ENCODE measurements at places on chromosomes 12 and 14. TPM values are rescaled to one million over a fixed set of nuclear protein-coding genes. Genes with fewer than 3 reads are reported as not detected.

The CCDC38 gene
- total RNA-seq: not detected

The GAS2L3 gene
- 6.5 TPM for total RNA-seq

The GUCY2C gene
- total RNA-seq: not detected

The TRPV4 gene
- total RNA-seq: 0.19 TPM

The HCAR1 gene
- 0.27 TPM for total RNA-seq

The COCH gene
- 5.4 TPM for total RNA-seq

GRCh38 chr14:68970038-68970612 lies 9.0 kb downstream of the ACTN1 start:
- no peaks in the 10 kb centered on the region for H3K27me3 ChIP-seq
- H3K27ac ChIP-seq: peak overlapping the region; percentile 100
- H3K4me1 ChIP-seq: peaks cover 15% of the 10 kb centered on the region
- H3K4me3 ChIP-seq: no peak overlapping the region
- H3K36me3 ChIP-seq: no peaks in the 10 kb centered on the region

GRCh38 chr12:80763874-80764273 lies 47.2 kb downstream of the MYF5 start:
- no peaks in the 10 kb centered on the region for H3K27me3 ChIP-seq
- H3K36me3 ChIP-seq: no peaks in the 10 kb centered on the region
- ATAC-seq: no peak
- H3K4me3 ChIP-seq: no peak overlapping the region

- no peaks in the 10 kb centered on the region for H3K4me1 ChIP-seq
- no peak for ATAC-seq
- no peak overlapping the region for H3K27ac ChIP-seq
- H3K27me3 ChIP-seq: peaks cover 9% of the 10 kb centered on the region
Observed at GRCh38 chr14:77245820-77246219, 25.2 kb downstream of the NGB start.

DNA sequence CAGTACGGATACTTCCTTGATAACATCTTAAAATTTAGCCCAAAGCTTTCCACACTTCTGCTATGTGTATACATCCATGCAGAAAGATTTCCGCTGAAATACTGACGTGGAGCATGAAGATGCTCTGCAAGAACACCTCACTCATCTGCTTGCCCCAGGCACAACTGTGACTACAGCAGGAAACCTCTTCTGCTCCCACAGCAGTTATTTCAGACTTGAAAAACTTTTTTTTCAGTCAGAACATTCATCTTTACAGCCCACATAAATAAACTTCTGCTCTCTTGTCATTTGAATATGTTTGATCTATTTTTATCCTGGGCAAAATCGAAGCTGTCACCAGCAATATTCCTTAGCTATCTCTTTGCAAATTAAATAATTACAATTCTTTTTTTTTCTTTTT lies 6.8 kb upstream of the LRIG3 start:
- H3K36me3 ChIP-seq: no peaks in the 10 kb centered on the region
- H3K4me3 ChIP-seq: no peak overlapping the region
- H3K27me3 ChIP-seq: no peaks in the 10 kb centered on the region
- no peaks in the 10 kb centered on the region for H3K4me1 ChIP-seq

DNA sequence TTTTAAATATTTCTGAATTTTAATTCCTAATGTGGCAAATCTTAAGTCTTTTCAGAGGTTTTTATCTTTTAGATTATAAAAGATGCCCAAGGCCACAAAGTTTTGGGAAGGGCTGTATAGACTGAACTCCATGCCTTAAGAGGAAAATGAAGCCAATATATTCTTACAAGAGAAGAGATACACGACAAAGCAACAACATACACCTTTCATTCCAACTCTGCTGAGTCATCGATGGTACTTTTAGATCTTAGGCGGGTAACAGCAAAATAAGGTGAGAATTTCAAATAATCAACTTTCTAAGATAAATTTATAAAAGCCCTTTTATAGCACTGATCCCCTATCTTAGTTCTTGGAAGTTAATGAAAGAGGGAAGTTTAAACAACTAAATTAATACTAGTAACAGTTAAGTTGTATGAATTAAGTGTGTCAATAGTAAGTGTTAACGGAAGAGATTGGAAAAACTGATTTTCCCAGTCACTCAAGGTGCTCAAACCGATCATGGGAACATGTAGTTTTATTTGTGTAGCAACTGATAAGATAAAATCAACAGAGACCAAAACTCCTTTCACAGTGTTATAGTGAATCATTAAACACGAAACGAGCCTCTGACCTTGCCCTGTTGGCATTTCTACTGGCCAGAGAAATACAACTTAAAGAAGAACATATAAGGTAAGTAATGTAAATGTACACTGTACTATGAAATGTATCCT lies 18.8 kb upstream of the PIK3C2G start:
- H3K4me3 ChIP-seq: no peak overlapping the region
- no peaks in the 10 kb centered on the region for H3K27me3 ChIP-seq
- no peak overlapping the region for H3K27ac ChIP-seq
- no peaks in the 10 kb centered on the region for H3K36me3 ChIP-seq

DNA sequence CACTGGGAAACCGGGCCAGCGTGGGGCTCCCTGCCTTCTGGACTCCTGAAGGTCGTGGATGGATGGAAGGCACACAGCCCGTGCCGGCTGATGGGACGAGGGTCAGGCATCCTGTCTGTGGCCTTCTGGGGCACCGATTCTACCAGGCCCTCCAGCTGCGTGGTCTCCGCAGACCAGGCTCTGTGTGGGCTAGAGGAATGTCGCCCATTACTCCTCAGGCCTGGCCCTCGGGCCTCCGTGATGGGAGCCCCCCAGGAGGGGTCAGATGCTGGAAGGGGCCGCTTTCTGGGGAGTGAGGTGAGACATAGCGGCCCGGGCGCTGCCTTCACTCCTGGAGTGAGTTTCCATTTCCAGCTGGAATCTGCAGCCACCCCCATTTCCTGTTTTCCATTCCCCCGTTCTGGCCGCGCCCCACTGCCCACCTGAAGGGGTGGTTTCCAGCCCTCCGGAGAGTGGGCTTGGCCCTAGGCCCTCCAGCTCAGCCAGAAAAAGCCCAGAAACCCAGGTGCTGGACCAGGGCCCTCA lies 26.9 kb downstream of the HIP1R start:
- peaks cover 24% of the 10 kb centered on the region for H3K4me1 ChIP-seq
- no peak for ATAC-seq
- no peaks in the 10 kb centered on the region for H3K36me3 ChIP-seq
- no peak overlapping the region for H3K4me3 ChIP-seq
- H3K27ac ChIP-seq: no peak overlapping the region

DNA sequence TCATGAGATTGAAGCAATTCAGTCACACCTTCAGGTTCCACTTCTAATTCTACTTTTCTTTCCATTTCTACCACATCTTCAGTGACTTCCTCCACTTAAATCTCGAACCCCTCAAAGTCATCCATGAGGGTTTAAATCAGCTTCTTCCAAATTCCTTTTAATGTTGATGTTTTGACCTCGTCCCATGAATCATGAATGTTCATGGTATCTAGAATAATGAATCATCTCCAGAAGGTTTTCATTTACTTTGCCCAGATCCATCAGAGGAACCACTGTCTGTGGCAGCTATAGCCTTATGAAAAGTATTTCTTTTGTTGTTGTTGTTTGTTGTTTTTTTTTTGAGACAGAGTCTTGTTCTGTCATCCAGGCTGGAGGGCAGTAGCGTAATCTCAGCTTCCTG lies 7.6 kb downstream of the RXYLT1 start:
- H3K4me3 ChIP-seq: no peak overlapping the region
- H3K4me1 ChIP-seq: no peaks in the 10 kb centered on the region
- ATAC-seq: no peak
- H3K27me3 ChIP-seq: no peaks in the 10 kb centered on the region

DNA sequence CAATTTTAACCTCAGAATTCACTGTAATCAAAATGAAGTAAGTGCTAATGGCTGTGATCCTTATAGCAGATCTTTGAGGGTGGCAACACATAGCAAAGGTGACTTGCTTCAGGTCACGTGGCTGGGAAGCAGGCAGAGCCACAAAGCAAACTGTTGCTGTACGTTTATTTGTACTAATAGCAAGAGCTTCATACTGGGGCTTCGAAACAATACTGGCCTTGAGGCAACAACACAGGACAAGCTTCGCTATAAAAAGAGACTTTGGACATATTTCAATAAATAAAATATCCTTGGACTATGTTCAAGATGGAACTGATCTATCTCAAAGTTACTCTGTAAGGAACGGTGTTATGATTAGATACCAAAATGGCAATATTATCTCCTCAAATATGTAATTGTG lies 44.6 kb downstream of the MSRB3 start:
- H3K36me3 ChIP-seq: no peaks in the 10 kb centered on the region
- peaks cover 16% of the 10 kb centered on the region for H3K4me1 ChIP-seq
- H3K27me3 ChIP-seq: no peaks in the 10 kb centered on the region
- H3K27ac ChIP-seq: no peak overlapping the region

DNA sequence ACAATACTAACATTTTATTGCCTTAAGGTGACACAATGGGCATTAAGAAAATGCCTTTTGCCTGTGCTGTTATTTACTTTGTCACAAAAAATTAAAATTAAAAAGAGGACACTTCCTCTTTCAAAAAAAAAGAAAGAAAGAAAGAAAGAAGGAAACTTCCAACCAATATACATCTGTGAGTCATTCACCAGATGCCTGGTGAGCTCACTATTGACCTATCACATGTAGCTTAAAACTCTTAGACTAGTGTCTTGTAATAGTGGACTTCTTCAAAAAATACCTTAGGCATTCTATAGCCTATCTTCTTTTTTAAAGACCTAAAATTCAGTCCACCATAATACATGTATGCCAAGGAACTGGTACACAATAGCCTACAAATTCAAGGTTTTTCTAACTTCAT lies 4.9 kb upstream of the SOX5 start:
- H3K36me3 ChIP-seq: no peaks in the 10 kb centered on the region
- H3K27me3 ChIP-seq: peaks cover under 1% of the 10 kb centered on the region
- H3K27ac ChIP-seq: no peak overlapping the region
- H3K4me1 ChIP-seq: no peaks in the 10 kb centered on the region

- H3K4me3 ChIP-seq: no peak overlapping the region
- H3K4me1 ChIP-seq: no peaks in the 10 kb centered on the region
- ATAC-seq: no peak
- no peaks in the 10 kb centered on the region for H3K27me3 ChIP-seq
- no peaks in the 10 kb centered on the region for H3K36me3 ChIP-seq
Observed at GRCh38 chr12:38697289-38697688, 208.1 kb downstream of the CPNE8 start.

DNA sequence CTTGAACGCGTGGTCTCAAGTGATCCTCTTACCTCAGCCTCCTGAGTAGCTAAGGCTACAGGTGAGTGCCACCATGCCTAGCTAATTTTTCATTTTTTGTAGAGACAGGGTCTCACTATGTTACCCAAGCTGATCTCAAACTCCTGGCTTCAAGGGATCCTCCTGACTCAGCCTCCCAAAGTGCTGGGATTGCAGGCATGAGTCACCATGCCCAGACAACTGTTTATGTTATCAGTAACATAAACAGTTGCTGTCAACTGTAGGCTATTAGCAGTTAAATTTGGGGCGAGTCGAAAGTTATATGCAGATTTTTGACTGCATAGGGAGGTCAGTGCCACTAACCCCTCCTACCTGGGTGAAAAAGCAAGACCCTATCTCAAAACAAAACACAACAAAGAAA lies 26.2 kb upstream of the LRRK2 start:
- no peak for ATAC-seq
- no peak overlapping the region for H3K4me3 ChIP-seq
- no peak overlapping the region for H3K27ac ChIP-seq
- no peaks in the 10 kb centered on the region for H3K4me1 ChIP-seq

GRCh38 chr14:62667421-62667914 lies 377.8 kb downstream of the KCNH5 start:
- H3K4me1 ChIP-seq: no peaks in the 10 kb centered on the region
- no peaks in the 10 kb centered on the region for H3K36me3 ChIP-seq
- no peak overlapping the region for H3K4me3 ChIP-seq
- ATAC-seq: no peak

DNA sequence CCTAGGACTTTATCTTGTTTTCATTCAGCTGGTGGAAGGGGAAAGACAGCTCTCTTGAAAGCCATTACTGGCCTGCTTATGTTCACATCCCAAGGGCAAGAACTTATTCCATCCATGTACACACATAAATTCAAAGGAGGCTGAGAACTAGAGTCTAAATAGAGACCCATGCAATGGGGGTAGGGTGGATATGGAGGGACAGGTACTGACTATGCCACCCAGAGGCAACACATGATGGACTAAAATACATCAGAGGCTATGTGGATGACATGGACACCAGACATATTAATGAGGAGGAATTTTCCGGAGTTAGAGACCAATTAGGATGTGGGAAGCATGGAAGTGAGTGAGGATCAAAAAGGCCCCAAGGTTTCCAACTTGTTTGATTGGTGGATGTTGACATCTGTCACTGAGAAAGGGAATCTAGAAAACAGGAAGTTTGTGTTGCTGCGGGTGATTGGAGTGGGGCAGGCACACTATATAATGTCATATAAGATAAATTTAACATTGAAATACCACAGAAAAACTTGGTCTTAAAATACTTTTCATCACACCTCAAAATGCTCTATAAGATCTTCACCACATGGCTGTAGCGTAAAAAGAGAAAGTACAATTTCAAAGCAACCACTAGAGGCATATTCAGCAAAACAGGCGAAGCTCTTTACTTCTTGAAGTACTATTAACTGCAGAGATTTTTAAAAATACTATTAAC lies 130.4 kb downstream of the GRIP1 start:
- no peak overlapping the region for H3K4me3 ChIP-seq
- ATAC-seq: no peak
- no peaks in the 10 kb centered on the region for H3K27me3 ChIP-seq
- H3K27ac ChIP-seq: no peak overlapping the region
- no peaks in the 10 kb centered on the region for H3K36me3 ChIP-seq

- no peak for ATAC-seq
- no peaks in the 10 kb centered on the region for H3K36me3 ChIP-seq
- no peaks in the 10 kb centered on the region for H3K27me3 ChIP-seq
- H3K27ac ChIP-seq: no peak overlapping the region
- no peak overlapping the region for H3K4me3 ChIP-seq
- H3K4me1 ChIP-seq: peaks cover 16% of the 10 kb centered on the region
Observed at GRCh38 chr14:96271421-96271762, 15.4 kb downstream of the BDKRB1 start.

DNA sequence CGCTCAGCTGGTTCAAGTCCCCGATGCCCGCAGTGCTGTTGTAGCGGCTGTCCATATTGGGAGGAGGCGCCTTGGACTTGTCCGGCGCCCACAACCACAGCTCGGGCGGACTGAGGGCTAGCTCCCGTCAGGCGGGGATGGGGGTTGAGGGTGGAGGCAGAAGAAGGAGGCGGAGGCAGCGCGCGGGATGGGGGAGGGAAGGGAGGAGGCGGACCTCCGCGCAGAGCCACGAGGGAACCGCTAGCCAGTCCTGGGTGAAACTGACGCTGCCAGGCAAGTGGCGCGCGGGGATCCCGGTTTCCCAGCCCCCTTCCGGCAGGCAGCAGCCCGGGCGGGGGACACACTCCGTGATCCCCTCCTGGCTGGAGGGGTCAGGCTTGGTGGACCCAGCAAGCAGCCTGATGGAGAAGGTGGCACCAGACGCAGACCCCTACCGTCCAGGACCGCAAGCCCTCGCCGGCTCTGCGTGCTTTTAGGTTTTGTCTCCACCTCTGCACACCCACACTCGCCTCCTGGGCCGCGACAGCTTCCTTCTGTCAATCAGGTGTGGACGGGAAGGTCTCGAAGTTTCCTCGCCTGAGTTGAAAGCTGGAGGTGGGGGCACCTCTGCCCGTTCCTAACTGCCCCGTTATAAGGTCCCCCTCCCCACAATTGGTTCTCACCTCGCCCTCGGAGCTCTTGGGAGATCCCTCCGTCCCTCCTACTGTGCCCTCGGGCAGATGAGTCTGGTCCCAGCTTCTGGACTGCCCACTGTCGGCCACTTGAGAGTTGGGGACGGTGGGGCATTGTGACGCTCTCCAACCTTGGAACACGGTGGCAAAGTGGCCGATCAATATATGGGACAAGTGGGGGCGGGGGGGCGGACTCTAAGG lies at the start of gene CPNE8:
TSS of gene CPNE8 (minus strand) at position 112 of the 872 bp plus-strand sequence. CDS start at position 55, 57 bp downstream.
- peak within 1 kb of the TSS; percentile 93 for H3K27ac ChIP-seq
- ATAC-seq: peak; percentile 88
- H3K4me3 ChIP-seq: peak within 1 kb of the TSS; percentile 79
- H3K27me3 ChIP-seq: no peaks in the 10 kb centered on the region
